ENCODE measurements at places on chromosomes 6 and 20.

- DNase-seq: no peak
Observed at GRCh38 chr20:62314339-62314638, 11.5 kb downstream of the ADRM1 start.

- DNase-seq: no peak
Observed at GRCh38 chr20:57747861-57748481, 38.2 kb upstream of the PMEPA1 start.

- no peak for DNase-seq
Observed at GRCh38 chr20:694496-694895, 18.9 kb upstream of the SCRT2 start.

DNA sequence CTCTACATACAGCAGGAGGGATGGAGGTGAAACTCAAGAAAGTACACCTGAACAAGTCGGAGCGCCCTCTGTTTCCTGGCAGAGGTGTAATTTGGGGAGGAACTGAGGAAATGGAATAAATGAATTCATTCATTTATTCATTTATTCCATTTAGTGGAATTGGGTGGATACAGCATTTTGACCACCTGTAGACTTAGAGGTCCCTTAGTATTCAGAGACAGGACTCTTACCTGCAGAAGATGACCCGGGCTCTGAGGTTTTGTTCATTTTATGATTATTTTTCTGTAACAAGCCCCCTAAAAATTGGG, 9.1 kb downstream of the TRIM31 start:
- DNase-seq: no peak

- no peak for DNase-seq
Observed at GRCh38 chr6:11828262-11828870, 49.8 kb upstream of the ADTRP start.

- DNase-seq: no peak
Observed at GRCh38 chr6:115363379-115363778, 697.3 kb downstream of the FRK start.

GRCh38 chr6:36712816-36713215, 15.2 kb downstream of the RAB44 start:
- no peak for DNase-seq

- DNase-seq: no peak
Observed at GRCh38 chr6:4973982-4974745, 29.7 kb downstream of the RPP40 start.

- no peak for DNase-seq
Observed at GRCh38 chr20:2164966-2165365, 63.3 kb downstream of the STK35 start.

DNA sequence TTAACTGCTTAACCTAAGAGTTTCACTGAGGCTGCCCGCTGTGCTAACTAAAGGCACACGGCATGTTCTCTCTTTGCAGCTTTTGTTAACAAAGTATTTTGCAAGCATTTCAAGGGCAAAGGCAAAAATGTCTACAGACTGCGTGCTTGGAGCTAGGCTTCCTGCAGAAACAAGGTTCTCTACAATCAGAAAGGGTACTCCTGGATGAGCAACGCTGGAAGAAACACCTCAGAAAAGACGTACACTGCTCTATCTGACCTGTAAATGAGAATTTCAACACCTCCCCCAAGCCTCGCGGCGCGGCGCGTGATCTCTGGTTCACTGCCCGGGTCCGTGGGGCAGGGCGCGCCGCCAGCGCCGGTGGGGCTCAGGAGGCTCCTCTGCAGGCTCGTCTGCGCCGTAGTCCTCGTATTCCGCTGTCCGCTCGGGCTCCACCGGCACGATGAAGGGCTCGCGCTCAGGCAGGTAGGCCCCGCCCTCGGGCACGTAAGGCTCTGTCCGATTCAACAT, 120.9 kb downstream of the COL12A1 start:
- DNase-seq: no peak

DNA sequence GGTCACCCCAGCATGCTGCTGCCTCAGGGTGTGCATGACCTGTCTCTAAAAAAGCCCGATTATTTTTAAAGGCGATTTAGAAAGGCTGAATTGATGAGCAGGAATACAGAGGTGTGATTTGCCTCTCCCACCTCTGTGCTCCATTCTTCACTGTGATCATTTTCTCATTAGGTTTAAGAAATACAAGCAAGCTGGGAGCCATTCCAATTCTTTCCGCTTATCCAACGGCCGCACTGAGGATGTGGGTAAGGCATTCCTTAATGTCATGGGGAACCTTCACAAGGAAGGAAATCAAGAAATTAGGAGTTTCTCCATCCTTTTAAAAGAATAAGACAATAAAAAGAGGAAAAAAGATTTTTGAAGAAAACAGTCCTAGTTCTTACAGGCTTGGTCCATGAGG, 55.6 kb upstream of the GNRH2 start:
- no peak for DNase-seq

- DNase-seq: no peak
Observed at GRCh38 chr6:87544474-87544735, 45.4 kb downstream of the RARS2 start.

DNA sequence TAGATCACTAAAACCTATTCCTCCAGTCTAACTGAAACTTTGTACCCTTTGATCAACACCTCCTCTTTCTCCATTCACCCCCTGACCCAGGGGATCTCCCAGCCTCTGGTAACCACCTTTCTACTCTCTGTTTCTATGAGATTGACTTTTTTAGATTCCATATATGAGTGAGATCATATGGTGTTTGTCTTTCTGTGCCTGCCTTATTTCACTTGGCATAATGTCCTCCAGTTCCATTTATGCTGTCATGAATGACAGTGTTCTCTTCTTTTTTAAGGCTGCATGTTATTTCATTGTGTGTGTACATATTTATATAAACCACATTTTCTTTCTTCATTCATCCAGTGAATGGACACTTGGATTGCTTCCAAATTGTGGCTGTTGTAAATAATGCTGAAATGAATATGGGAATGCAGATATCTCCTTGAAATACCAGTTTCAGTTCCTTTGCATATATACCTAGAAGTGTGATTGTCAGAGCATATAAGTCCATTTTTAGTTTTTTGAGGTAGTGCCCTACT, 57.7 kb downstream of the DHX35 start:
- no peak for DNase-seq

DNA sequence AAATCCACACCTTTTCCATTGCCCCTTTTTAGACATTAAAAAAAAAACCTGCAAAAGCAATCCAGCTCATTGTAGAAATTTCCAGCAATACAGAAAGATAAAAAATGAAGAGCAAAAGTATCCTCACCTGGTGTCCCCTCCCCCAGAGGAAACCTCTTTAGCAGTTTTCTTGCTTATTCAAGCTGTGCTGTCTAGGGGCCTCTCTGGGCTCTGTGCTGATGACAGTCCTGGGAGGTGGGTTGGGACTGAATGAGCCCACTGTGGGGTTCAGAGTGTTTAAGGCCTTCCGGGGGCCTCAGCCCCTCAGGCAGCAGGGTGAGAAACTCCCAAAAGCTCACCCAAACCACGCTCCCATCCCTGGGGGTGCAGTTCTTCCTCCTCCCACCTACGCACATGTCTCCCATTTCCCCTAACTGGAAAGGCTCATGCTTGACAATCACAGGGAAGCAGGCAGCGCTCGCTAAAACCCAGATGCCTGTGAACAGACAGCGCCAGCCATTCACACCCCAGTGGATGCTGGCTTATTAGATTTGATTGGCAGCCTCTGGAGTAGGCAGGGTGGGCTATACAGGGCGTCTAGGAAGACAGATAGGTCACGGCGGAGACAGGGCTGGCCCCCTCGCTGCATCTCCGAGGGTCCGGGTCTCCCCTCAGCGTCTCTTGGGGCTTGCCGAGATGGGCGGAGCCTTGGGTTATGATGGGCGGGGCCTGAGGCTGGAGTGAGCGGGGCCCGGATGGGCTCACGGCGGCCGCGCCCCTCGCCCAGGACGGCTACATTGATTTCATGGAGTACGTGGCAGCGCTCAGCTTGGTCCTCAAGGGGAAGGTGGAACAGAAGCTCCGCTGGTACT, 4.6 kb downstream of the GUCA1A start:
- no peak for DNase-seq

DNA sequence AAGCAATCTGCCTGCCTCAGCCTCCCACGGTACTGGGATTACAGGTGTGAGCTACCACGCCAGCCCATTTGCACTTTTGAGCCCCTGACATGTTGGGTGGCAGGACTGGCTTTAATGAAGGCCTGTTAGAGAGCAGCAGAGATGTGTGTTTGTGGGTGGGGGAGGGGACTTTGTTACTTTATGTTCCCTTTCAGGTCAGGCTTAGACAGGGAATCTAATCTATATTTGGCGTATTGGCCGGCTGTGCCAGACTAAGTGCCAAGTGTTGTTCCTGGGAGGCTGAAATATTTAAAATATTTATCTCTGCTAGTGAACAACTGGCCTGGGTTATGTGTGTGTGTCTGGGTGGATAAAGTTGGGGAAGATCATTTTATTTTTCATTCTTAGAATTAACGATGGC, 6.1 kb downstream of the GMPR start:
- no peak for DNase-seq

- DNase-seq: no peak
Observed at GRCh38 chr20:37123441-37123840, 27.6 kb upstream of the RBL1 start.

GRCh38 chr6:132458887-132459604, 53.9 kb downstream of the STX7 start:
- DNase-seq: no peak

GRCh38 chr20:1820138-1821079, 74.8 kb upstream of the SIRPA start:
- no peak for DNase-seq

GRCh38 chr6:20979076-20979475, 444.8 kb downstream of the CDKAL1 start:
- DNase-seq: no peak

DNA sequence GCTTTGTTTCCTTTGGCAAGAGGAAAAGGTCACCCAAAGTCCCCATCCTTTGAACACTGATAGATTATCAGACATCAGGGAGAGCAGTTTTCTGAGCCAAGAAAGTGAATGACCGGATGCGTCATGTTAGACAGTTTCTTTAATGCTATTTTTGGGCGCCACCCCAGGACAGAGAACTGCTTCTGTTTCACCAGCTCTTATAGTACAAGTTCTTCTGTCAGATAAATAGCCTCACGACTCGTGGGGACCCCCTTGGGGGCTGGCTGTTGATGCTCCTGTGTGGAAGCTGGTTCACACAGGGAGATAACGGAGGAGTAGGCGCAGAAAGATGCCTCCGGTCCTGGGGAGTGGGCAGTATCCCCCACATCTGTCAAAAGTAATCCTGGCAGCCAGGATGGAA, 54.6 kb downstream of the NPEPL1 start:
- no peak for DNase-seq
